ENCODE measurements at places on chromosomes 6 and 20. TPM values are rescaled to one million over a fixed set of nuclear protein-coding genes. Genes with fewer than 3 reads are reported as not detected.

Gene BIRC7
- 0.27 TPM for total RNA-seq

Gene HLA-DRB5
- total RNA-seq = not detected

Gene PGC
- not detected for total RNA-seq

Gene CALHM5
- total RNA-seq = 9.3 TPM

Gene MYLK4
- 0.40 TPM for total RNA-seq

Gene EEF1A2
- 1.0 TPM for total RNA-seq

Gene FNDC1
- not detected for total RNA-seq

Gene CTCFL
- not detected for total RNA-seq

Gene SLC24A3
- not detected for total RNA-seq

Gene OOEP
- not detected for total RNA-seq

Gene CD83
- 0.53 TPM for total RNA-seq
